ENCODE measurements at places on chromosomes 7 and 10. TPM values are rescaled to one million over a fixed set of nuclear protein-coding genes. Genes with fewer than 3 reads are reported as not detected.

- DNase-seq: no peak
Measured at GRCh38 chr7:90955641-90956207, 308.5 kb upstream of the FZD1 start.

DNA sequence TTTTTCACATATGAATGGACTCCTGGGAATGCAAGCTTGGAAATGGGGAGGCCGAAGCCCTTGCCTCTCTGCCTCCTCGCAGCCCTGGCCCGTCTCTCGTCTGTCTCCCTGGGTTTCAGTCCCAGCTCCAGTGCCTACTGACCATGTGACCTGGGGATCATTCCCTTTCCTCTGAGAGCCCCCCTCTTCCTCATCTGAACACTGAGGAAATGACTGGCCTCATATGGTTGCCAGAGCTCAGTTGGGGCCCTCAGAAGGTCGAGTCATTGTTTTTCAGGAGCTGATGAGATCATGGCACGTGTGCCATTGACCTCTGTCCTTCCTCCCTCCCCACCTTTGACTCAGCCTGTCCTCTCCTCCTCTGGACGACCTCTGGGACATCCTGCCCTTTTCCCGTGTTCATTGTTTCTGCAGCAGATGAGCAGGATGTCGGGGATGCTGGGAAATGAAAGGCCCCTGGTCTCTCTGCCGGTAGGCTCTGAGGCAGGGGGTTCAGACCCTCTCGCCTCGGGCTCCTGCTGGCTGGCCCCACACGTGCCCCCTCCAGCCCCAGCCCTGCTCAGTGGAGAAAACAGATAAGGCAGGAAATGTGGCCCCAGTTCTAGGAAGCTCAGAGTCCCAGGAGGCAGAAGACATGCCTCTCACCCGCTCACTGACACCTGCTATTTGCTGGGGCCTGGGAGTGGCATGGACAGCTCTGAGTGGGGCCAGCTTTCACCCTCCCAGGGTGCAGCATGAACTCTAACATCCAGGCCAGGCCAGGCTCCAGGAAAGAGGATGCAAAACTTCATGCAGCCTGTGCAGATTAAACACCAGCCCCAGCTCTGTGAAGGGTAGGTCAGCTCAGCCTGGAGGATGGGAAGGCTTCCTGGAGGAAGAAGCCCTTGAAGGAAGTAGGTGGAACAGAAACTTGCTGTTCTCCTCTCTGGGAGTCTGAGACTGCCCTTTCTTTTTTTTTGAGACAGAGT lies 8.3 kb upstream of the PPP1R35 start:
- DNase-seq: no peak

- no peak for DNase-seq
Measured at GRCh38 chr10:80168162-80168511, 35.6 kb downstream of the PLAC9 start.

- DNase-seq: no peak
Measured at GRCh38 chr10:81082621-81083376, 545.1 kb downstream of the SH2D4B start.

DNA sequence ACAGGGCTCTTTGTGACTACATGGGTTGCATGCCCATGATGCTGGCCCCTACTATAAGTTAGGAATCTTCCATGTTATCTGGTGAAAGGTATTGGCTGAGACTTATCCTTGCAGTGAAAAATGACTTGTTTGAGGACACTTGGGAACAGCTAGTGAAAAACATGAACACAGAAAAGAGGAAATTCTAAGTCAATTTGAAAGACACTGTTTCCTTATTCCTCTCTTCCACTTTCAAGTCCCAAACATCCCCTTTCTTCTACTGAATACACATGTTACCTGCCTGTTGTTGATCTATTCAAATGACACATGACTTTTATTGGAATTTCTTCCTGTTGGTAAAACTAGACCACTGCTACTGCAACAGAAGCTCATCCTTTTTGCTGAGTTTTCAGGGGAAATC lies 29.5 kb upstream of the PRKCQ start:
- no peak for DNase-seq

- DNase-seq: no peak
Measured at GRCh38 chr10:24518411-24518810, 205.3 kb downstream of the ARHGAP21 start.

DNA sequence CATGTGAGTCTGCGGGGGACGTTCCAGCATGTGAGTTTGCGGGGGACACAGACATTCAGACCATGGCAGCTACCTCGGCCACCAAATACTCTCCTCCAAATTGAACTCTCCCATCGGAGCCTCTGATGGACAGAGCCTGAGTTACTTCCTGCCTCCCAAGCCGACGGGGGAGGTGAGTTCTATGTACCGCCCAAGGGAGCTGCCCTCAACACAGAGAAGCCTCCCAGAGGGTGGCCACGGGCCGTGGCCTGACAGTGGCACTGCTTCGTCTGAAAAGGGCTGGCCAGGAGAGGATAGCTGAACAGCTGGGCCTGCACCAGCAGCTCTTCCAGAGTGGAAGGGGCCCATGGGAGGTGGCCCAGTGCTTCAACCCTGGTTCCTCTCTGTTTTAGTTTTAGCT lies 274.5 kb upstream of the PPP2R2D start:
- DNase-seq: no peak

DNA sequence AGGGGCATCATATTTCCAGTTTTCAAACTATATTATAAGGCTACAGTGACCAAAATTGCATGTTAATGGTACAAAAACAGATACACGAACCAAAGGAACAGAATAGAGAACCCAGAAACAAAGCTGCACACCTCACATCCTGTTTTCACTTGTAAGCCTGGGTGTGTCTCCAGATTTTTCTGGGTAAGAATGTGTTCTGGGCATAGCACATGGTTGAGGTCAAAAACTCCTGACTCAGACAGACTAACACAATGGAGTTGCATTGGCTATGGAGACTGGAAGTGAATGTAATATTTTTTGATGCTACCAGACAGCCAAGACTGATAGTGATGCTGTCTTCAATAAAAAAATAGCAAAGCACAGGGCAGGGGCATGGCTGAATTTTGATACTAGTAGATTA lies 1175.2 kb downstream of the NXPH1 start:
- no peak for DNase-seq

GRCh38 chr7:159154243-159154642 lies 9.6 kb upstream of the VIPR2 start:
- DNase-seq: no peak

DNA sequence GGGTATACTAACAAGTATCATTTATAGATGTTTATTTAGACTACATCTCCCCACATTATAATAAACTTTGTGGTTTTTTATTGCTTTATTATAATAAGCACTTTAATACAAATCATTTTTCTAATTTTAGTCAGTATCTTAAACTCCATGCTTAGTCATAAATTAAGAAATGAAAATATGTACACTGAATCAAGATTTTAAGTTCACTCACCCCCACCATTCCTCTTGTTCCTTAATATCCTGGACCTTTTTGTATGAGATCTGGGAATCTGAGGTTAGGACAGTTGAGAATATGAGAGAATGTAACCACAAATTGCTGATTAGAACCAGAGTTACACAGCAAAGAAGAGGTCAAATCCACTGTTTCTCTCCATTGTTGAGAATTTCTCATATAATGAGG lies 93.6 kb upstream of the WNT16 start:
- DNase-seq: no peak

DNA sequence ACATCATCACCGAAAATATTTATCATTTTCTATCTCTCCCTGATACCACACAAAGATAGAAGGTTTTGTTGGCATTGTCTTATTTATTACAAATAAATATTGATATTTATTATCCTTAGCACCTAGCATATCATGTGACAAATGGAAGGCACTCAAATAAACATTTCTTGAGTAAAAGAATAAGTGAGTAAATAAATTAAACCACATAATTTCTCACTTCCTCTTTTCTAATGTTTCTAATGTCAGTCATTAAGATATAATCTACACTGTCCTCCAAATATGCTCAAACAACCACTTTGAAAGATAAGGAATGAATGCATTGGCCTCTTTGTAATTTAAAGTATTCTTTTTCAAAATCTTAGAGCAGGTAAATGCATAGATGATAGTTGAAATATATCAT lies 1027.8 kb upstream of the LRRTM3 start:
- no peak for DNase-seq

DNA sequence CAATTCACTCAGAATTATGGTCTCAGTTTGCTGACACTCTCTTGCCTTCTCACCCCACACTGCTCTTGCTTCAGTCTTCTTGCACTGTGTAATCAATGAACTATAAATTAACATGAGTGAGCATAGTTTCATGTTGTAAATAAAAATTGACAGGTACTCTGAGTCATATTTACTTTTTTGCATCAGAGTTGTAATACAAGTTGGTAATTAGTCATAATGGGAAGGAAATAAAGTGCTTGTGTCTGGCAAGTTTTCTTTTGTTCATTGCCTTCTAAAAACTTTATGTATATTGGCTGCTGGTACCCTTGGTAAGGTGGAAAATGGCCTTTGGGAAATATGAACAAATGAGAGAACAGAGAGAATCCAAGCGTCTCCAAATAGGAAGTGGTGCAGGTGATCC lies 169.3 kb upstream of the MAGI2 start:
- no peak for DNase-seq

DNA sequence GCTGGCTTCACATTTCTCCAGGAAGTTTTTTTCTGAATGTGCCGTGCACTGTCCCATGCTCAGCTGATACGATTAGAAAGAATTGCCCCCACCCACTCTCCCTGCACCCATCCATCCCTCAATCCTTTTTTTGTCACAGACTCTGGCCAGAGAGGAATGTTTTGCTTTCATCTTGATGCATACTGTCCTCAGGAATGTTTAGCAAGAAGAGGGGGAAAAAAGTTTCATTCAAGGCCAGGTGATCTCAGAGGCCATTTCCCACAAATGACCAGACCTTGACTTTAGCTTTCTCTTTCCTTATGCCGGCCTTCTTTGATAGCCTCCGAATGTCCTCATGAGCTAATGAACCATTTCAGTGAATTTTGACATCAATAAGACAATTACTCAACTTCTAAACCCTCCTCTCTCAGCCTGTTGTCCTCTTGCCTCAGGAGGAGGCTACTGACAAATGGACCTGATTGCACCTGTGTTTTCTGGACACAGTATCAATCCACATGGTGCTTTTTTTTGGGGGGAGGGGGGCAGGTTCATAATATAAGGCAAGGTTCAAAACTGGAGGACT lies 105.0 kb upstream of the KLF6 start:
- no peak for DNase-seq

- no peak for DNase-seq
Measured at GRCh38 chr10:19843487-19843886, 27.3 kb downstream of the PLXDC2 start.

GRCh38 chr7:137753067-137753466 lies 93.7 kb downstream of the DGKI start:
- DNase-seq: no peak

GRCh38 chr10:130742941-130743675 lies 568.4 kb downstream of the TCERG1L start:
- DNase-seq: no peak

GRCh38 chr10:33143160-33143728 lies 185.2 kb upstream of the ITGB1 start:
- DNase-seq: no peak

GRCh38 chr10:69237528-69238159 lies 17.5 kb downstream of the HKDC1 start:
- peak; percentile 93 for DNase-seq

DNA sequence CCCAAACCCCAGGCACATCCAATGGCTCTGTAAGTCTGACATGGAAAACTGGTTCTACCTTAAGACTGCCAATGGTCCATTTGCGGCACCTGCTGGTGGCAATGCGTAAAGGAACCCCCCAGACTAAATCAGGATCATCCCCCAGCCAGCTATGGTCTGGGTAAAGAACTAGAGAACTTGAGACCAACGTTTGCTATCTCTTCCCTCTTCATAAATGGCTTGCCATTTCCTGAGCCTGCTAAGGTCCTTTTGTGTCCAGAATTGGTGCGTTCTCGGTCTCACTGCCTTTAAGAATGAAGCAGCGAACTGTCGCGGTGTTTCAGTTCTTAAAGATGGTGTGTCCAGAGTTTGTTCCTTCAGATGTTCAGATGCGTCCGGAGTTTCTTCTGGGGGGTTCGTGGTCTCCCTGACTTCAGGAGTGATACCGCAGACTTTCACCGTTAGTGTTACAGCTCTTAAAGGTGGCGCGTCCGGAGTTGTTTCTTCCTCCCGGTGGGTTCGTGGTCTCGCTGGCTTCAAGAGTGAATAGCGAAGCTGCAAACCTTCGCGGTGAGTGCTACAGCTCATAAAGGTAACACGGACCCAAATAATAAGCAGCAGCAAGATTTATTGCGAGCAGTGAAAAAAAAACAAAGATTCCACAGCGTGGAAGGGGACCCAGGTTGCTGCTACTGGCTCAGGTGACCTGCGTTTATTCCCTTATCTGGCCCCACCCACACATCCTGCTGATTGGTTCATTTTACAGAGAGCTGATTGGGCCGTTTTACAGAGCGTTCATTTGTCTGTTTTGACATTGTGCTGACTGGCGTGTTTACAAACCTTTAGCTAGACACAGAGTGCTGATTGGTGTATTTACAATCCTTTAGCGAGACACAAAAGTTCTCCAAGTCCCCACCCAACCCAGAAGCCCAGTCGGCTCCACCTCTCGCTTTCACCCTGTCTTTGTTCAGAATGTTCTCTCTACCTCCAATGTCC lies 95.4 kb downstream of the ELMO1 start:
- peak; percentile 68 for DNase-seq

DNA sequence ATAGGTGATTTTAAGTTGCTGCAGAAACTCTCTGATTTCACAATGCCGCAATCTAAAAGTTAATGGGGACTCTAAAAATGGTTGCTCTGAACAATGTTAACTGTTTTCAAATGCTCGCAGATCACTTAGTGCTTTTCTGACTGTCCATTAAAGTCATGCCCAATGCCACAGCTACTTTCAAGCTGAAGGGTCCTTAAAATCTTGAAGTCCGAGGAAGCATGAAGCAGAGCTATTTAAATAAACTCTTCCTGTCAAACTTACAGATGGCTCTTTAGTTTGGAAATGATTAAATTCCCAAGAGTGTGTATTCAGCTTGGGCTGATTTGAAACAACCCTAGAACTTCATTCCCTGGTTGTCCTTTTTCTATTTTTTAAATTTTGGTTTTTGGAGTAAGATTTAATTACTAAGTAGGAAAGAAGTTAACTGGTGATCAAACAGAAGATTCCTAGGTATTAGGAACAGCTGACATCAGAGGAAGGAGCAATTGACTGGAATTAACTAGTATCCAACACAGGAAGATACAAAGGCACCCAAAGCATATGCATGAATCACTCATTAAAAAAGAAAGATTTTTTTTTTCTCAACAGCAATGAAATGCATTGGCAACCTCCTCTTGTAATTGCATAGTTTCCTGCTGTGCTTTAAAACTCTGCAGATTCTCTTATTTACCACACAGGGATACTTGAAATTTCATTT lies 105.1 kb downstream of the NRP1 start:
- DNase-seq: no peak

The CAMK2B gene
- 0.11 TPM for total RNA-seq

The ANXA11 gene
- total RNA-seq: 277 TPM

The SLC18A2 gene
- 0.14 TPM for total RNA-seq

The MRC1 gene
- total RNA-seq: 1.5 TPM

The C10orf62 gene
- total RNA-seq: not detected

The RADIL gene
- total RNA-seq: 0.17 TPM

The BICC1 gene
- not detected for total RNA-seq

The PGAM2 gene
- total RNA-seq: 0.74 TPM

The SLC26A3 gene
- total RNA-seq: not detected

The NME8 gene
- not detected for total RNA-seq

The LIPK gene
- not detected for total RNA-seq

The SERPINE1 gene
- total RNA-seq: 0.51 TPM

The TAS2R41 gene
- total RNA-seq: not detected

Data from activated naive CD8-positive, alpha-beta T cell treated with anti-CD3 and anti-CD28 coated beads, Interleukin-2, amount 10 ng/mL, durations not matched to agents 7 days and 5 days (primary cell).